Psoas muscle (tissue), 8 donors: ENCODE measurements at places on chromosomes 1 and 21. TPM values are rescaled to one million over a fixed set of nuclear protein-coding genes. Genes with fewer than 3 reads are reported as not detected.

- DNase-seq, result no peak
Observed at GRCh38 chr1:114102136-114102535, 51.5 kb downstream of the SYT6 start.

- peak; percentile 68 for DNase-seq
Observed at GRCh38 chr1:27332536-27333281, 9.1 kb upstream of the SYTL1 start.

- DNase-seq, result no peak
Observed at GRCh38 chr1:47717341-47717740, 279.5 kb downstream of the FOXD2 start.

- DNase-seq, result no peak
Observed at GRCh38 chr1:198007687-198008607, 90.8 kb downstream of the LHX9 start.

GRCh38 chr1:150964164-150964489 is 10.5 kb downstream of the CERS2 start:
- DNase-seq, result no peak

C4BPA gene
- polyA plus RNA-seq, result not detected

AP4B1 gene
- 11.4 TPM for polyA plus RNA-seq
